ENCODE measurements at places on chromosomes 4 and X. TPM values are rescaled to one million over a fixed set of nuclear protein-coding genes. Genes with fewer than 3 reads are reported as not detected.

Gene NEUROG2
- not detected for total RNA-seq

Gene BCLAF3
- 9.3 TPM for total RNA-seq

Gene RAB39B
- total RNA-seq = 13.4 TPM

Gene PDGFRA
- total RNA-seq = not detected

DNA sequence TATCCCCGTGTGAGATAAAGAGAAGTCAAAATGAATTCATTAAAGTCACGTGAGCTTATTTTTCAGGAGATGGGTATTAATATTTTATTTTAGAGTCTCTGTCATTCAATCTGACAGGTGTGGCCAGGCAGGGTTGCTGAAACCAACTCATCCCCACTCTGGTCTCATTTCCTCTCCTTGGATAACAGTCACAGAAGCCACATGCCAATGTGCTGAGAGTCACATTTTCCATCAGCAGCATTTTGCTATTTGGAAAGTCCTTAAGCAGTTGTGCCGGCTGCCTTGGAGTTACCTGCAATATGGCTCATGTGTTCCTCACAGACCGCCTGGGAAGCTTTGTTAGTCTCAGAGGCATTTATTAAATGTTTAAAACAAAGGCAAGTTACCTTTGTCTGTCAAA lies 302.3 kb downstream of the DCHS2 start:
- DNase-seq = no peak

DNA sequence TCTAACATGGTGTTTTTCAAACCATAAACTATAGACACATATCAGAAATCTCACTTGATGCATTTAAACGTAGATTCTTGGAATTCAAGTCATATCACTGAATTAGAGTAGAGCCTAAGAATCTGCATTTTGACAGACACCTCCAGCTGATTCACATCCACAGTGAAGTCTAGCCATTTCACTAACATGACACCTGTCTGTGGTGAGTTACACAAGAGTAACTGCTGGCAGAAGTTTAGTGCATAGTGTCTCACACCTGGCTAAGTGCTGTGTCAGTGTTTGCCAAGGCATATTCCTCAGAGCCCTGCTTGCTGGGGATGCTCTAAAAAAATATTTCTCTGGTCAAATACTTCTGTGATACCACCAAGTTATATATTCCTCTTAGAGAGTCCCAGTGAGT lies 237.5 kb upstream of the DIAPH2 start:
- DNase-seq = no peak

GRCh38 chrX:50815120-50815519 lies 1.1 kb upstream of the SHROOM4 start:
- DNase-seq = no peak

DNA sequence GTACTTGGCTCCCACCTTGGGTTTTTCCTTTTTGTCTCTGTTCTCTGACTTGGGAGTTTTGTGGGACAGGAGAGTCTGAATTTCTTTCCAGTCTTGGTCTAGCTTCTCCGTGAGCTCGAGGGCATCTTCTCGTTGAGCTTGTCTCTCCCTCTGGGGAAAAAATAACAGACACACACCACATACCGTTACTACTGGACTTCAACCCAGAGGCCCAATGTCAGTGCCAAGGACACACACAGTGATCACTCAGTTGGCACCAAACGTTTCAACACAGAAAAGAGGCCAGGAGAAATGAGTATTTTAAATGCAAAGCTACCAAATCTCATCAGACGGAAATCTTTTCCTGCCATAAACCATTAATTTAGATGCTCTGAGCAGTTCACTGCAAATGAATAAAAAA lies 9.7 kb downstream of the NOP14 start:
- no peak for DNase-seq

DNA sequence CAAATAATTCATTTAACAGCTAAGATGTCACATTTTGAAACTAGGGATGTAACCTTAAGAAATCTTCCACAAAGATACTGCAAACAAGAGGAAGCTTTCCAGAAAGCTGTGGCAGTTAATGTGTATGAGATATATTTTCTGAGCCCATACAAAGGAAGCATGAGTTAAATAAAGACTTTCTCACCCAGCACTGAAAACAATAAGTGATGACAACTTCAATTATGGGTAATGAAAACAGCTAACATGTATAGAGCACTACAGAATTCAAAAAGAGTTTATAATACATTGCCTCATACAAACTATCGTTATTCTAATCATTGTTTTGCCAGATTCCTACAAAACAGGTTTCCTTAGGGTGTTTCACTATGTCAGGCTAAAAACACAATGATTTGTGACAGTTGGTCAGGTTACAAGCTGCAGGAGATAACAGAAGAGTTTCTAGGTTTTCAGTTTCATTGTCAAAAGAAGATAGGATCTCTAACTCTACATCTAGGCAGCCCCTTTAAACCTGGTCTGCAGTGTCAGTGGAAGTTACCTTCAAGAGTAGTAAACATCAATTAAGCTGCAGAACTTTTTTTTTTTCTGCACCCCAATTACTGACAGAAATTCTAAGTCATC lies 618.1 kb upstream of the ADGRL3 start:
- no peak for DNase-seq

DNA sequence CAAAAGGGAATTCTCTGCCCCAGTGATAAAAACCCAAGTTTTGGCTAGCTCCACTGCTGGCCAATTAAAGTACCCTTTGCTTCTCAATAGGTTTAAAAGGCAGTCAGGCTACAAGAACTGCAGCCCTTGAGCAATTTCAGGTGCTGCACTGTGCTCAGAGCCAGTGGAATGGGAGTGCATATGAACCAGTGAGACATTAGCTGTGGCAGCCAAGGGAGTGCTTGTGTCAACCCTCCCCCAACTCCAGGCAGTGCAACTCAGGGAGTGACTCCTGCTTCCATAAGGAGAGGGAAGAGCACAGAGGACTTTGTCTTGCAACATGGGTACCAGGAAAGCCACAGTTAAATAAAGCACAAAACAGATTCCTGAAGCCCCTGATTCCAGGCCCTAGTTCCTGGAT lies 61.6 kb upstream of the VAMP7 start:
- DNase-seq = no peak

DNA sequence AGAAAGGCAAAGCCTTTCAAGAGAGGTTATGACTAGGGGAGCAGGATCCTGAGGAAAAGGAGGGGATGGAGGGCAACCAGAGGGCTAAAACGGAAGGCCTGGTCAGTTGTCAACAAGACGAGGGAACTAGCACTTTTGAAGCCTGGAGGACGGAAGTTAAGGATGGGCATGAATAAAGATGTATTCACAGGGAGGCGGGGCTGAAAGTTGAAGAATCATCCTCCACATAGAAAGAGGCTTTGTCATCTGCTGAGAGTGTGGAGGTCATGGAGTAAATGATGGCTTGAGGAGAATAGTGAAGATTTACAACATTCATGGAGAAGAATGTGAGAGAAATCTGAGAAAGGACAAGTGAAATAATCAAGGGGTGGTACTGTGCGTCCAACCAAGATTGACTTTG lies 137.5 kb downstream of the MAGEB17 start:
- DNase-seq = no peak

GRCh38 chrX:19642241-19643109 lies 127.2 kb upstream of the MAP3K15 start:
- no peak for DNase-seq

DNA sequence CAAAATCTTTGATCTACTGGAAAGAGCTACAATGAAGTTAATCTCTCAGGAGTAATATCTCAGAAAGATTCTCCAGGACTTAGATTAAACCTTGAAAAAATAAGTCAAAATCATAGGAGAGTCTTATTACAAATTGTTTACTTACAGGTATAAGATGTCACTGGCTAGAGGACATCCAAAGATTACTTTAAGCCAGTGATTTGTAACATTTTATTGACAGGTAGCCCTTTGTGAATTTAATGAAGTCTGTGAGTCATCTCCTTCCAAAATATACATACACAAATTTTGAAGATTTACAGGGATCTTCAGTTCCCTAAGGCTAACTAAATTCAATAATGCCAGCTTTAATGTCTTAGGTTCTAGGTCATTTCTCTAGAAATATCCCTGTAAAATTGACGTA lies 359.7 kb downstream of the EPHA5 start:
- DNase-seq = no peak

All from OCI-LY7 (cell line).